ENCODE measurements at places on chromosomes 13 and 19.

DNA sequence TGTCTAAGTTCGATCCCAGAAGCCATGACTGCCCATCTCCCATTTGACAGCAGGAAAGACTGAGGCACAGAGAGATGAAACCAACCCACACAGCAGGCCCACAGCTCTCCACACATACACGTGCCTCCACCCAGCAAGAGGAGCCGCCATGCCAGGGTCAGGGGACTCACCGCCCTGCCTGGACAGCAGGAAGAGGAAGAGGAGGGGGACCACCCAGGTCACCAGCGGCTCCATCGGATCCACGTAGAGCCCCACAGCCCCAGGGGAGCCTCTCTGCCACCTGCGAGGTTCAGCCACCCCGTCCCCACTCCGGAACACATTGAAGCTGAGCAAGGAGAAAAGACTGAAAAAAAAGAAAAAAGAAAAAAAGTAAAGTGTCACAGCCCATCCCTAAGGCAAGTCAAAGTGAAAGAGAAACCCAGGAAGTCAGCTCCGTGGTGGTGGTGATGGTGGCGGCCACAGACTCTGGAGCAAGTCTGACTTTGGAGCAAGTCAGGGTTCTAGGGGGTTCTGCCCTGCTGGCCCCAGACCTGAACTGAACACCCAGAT is at the start of gene IL12RB1:
Gene IL12RB1, minus strand, starts transcription at position 345 of the 549 bp plus-strand sequence. Its CDS starts 111 bp downstream, at position 234.
- no peak for DNase-seq

- DNase-seq: no peak
Measured at GRCh38 chr19:29277102-29277501, 64.2 kb upstream of the UQCRFS1 start.

DNA sequence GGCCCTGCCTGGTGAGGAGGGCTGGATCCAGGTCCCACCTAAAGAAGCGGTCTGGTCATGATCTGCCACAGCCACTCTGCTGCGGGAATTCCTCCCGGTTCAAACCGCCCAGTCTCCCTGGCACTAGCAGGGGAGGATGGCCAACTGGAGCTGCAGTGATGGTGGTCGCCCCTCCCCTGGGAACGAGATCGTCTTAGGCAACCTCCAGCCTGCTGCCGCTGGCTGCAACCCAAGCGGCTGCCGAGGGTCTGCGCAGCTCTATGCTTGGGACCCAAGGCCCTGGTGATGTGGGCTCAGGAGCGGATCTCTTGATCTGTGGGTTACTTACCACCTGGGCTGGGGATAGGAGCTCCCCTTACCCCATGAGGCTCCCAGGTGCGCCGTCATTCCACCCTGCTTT is 69.1 kb downstream of the TNFSF11 start:
- no peak for DNase-seq

- no peak for DNase-seq
Measured at GRCh38 chr13:40181203-40181845, 485.1 kb downstream of the FOXO1 start.

DNA sequence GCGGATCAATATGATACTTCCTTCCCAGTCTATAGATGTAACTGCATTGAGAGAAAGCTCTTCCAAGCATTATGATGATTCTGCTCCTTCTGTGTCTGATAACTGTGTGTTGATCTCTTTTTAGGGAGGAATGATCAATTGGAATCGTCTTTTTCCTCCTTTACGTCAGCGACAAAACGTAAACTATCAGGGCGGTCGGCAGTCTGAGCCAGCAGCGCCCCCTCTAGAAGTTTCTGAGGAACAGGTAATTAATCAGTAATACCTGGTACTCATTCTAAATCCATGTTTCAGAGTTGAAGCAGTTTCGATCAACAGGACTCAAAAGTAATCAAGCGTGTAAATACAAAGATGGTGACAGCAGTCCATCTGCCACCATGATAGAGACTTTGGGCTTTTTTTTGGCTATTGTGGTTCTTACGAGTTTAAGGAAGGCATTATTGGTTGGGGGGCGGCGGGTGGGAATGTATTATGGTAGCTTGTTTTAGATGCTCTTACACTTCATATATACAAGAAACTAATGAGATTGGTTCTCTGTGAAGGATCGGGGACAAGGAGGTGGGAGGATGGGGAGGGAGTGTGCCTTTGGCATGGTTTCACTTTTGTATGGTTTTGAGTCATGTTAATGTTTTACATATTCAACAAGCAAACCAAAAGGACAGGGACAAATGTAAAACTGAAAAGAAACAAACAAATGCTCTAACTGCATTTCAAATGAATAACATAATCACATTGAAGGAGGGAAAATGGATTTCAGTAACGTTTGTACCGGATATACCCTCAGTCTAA is 60.7 kb upstream of the GPR183 start:
- DNase-seq: no peak

GRCh38 chr19:13241231-13242104 is 91.3 kb downstream of the IER2 start:
- no peak for DNase-seq

DNA sequence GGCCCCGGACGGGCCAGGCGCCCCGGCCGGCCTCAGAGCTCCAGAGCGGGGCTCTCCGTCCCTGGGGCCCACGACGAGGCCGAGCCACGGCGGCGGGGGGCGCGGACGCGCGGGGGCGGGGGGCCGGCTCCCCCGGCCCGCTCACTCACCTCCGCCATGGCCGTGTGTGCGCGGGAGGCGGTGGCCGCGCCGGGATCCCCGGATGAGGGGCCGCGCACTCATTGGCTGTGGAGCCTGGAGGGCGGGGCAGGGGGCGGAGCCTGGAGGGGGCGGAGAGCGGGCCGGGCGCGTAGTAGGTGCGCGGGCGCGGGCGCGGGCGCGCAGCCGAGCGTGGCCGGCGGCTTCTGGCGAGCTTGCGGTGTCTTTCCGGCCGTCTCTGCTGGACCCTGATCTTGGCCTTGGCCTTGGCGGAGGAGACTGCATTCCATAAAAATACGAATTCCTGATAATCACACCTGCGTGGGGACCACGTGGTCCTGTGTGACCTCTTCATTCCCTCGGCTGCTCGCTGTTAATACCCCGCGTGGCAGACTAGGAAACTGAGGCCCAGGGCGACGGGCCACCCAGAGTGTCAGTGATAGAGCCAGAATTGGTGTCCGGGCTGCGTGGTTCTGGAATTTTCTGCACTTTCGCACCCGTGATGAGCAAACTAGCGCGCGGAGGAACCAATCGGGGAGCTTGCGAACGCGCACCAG is at the start of gene MIER2:
Gene MIER2, minus strand, starts transcription at position 172 of the 695 bp plus-strand sequence. Its CDS starts 14 bp downstream, at position 158.
- DNase-seq: peak; percentile 33

GRCh38 chr13:30052120-30052519 is 201.7 kb upstream of the UBL3 start:
- no peak for DNase-seq

GRCh38 chr13:110259651-110260050 is 47.3 kb downstream of the COL4A1 start:
- DNase-seq: no peak

DNA sequence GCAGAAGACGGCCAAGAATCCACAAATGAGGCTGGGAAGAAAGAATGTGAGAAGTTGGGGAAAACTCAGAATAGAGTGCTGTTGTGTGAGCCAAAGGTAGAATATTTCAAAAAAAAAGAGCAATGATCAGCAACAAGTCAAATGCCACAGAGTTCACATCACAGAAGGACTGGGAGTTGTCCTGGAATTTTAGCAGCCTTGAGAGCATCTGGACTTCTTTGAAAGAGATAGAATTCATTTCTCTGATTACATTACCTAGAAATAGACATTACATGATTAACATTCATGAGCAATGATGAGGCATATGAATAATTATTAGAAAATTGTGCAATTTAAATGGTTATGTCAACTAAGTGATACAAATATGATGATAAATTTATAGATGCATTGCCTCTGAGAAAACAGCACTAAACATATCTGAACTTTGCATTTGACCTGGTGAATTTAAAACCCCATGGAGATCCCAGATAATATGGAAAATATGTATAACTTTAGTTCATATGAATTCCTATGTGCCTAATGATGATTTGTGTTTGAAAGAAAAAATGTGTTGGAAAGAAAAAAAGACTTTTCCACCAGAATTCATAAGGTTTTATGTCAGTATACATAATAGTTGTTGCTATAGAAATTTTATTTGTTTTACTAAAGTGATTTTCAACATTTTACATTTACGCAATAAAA is 186.2 kb downstream of the POSTN start:
- DNase-seq: no peak

- no peak for DNase-seq
Measured at GRCh38 chr13:81487151-81487550, 1146.2 kb upstream of the SPRY2 start.

GRCh38 chr13:21894091-21894490 is 223.2 kb downstream of the FGF9 start:
- no peak for DNase-seq

GRCh38 chr19:47729799-47730520 is 15.4 kb upstream of the NOP53 start:
- no peak for DNase-seq

GRCh38 chr19:19061506-19061905 is 2.3 kb upstream of the SLC25A42 start:
- DNase-seq: no peak

DNA sequence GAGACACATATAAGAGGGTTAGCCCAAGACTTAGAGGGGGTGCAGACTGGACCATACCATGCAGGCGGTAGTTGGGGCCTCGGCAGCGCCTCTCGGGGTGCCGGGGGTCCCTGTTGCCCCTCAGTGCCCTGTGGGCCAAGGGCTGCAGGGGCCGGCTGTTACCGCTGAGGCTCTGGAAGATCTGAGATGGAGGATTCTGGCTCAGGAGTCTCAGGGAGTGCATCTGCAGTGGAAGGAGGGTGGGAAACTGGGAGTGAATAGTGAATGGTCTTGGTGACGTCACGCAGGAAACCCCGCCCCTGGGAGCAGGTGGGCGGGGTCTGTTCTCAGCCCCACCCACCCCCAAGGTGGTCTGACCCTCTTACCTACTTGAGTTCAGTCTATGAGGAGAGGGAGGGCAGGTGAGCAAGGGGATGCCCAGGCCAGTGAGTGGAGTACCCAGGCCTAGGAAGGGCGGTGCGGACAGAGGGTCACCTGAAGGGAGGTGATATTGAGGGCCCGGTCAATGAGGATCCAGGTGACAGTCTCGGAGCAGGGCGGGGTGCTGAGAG is 1.7 kb upstream of the DBP start:
- DNase-seq: no peak

GRCh38 chr19:36006955-36007354 is 1.7 kb downstream of the SYNE4 start:
- DNase-seq: no peak

- DNase-seq: no peak
Measured at GRCh38 chr13:110130431-110130830, 176.5 kb downstream of the COL4A1 start.

- DNase-seq: no peak
Measured at GRCh38 chr13:93982179-93982918, 497.1 kb downstream of the DCT start.

DNA sequence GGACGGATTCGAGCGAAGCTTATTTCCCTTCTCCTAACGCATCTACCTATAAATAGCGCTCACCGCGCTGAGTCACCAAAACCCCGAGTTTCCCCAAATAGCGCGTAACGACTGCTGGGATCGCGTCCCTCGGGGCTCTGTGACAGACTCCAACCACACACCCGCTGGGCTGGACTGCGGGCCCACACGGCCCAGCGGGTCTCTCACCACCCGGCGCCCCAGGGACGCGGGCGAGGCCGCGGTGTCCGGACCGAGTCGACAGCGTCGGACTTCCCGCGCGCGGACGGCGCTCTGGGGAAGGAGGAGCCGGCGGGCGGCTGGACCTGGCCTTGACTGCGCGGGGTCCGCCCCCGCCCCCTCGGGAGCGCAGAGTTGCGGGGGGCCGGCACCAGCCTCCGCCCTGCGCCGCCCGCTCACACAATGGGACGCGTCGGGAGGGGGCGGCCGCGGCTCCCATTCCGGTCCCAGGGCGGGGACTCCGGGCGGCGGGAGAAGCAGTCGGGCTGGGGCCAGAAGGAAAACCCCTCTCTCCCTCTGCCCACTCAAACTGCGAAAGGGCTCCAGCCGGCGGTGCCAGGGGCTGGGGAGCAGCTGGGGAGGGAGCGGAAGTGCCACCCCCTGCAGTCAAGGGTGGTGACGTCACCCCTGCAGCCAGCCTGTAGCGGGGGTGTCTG is 108.8 kb downstream of the KCNRG start:
- DNase-seq: peak; percentile 85

GRCh38 chr13:32746474-32746873 is 160.2 kb downstream of the PDS5B start:
- DNase-seq: no peak

DNA sequence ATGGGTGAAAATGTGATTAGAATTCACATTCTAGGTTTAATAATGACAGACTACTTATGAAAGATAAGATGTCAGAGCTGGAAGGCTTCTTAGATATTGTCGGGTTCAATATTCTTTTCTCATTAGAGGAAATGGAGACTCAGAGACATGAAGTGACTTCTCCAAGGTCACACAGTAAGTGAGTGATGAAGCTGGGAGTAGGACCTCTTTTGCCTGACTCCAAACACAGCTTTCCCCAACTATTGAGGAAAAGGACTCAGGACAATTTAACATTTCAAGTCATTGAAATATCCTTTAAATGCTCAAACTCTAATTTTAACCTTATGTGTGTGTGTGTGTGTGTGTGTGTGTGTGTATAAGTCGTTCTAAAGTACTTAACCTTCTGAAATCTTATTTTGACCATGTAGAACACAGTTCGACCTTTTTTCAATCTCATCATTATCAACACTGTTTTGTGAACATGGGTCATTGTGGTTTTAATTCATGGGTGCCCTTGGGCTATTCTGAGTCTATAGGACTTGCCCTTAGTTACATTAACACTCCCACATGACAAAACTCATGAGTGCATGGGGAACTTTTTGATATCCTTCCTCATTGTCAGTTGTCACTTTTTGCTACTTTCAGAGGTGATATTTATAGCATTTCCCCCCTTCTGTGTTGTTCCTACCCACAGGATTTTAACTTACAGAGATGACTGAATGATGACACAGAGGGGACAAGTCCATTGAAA is 53.0 kb downstream of the LRCH1 start:
- no peak for DNase-seq

GRCh38 chr19:1291761-1292418 is 6.2 kb downstream of the EFNA2 start:
- no peak for DNase-seq

DNA sequence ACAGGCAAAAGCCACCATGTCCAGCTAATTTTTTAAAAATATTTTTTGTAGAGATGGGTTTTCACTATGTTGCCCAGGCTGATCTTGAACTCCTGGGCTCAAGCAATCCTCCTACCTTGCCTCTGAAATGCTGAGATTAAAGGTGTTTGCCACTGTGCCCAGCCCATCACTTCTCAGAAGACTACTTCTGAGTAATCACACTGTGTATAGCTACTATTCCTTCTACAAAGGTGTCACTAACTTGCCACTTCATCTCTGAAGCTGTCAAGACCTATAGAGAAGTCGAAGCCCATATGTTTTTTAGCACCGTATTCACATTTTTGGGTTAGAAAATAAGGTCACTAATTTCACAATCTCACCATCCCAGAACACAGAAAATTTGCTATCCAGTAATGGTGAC is 36.0 kb upstream of the FNDC3A start:
- no peak for DNase-seq
